ENCODE measurements at places on chromosomes 16 and 17.

- no peak for DNase-seq
Observed at GRCh38 chr17:74744714-74745547, 3.5 kb upstream of the NHERF1 start.

DNA sequence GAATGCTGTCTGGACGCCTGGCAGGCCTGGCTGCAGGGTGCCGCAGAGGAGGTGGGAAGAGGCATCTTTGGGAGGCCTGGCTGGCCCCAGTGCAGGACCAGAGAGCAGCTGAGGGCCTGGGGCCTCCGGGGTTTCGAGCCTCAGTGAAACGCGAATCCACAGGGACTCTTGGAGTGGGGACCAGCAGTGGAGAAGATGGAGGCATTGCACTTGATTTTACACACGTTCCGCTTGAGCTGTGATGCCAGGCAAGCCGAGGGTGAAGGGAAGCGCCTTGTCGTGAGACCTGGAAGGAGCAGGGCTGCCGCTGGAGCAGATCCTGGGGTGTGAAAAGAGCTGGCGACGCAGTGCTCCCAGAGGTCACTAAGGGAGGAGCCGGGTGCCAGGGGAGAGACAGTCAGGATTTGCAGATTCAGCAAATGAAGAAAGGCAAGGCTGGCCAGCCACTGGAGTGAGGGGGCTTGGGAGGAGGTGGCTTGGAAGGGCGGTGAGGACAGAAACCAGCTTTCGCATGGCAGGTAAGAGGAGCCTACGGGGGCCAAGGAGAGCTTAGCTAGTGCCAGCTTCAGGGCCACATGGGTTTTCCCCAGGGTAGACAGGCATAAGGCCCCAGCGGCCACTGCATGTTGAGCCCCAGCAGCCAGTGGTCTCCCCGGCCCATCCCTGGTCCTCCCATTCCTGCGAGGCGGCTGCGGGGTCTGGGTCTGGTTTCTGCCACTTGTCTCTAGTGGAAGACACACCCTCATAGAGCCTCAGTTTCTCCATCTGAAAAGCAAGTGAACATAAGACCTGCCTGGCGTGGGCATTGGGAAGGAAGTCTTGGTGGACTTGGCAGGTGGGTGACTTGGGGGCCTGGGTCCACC is 175.2 kb upstream of the CHMP6 start:
- DNase-seq: no peak

- no peak for DNase-seq
Observed at GRCh38 chr17:19316761-19317358, 45.7 kb downstream of the B9D1 start.

DNA sequence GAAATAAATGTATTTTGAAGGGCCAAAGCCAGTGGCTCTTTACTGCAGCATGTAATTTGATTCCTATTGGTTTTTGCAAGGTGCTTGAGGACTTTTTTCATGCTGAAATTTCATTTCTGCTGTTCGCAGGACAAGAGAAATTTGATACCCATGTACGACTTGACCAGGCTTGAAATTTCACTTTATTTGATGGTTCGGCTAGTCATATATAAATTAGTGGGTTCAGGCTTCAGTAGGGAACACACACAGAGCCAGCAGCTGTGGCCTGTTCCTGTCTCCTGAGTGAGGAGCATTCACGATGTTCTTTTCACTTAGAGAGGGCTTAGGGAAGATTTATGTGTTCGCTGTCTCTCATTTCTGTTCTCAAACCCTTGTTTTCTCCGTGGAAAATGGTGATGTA is 258.4 kb upstream of the CACNG5 start:
- no peak for DNase-seq

DNA sequence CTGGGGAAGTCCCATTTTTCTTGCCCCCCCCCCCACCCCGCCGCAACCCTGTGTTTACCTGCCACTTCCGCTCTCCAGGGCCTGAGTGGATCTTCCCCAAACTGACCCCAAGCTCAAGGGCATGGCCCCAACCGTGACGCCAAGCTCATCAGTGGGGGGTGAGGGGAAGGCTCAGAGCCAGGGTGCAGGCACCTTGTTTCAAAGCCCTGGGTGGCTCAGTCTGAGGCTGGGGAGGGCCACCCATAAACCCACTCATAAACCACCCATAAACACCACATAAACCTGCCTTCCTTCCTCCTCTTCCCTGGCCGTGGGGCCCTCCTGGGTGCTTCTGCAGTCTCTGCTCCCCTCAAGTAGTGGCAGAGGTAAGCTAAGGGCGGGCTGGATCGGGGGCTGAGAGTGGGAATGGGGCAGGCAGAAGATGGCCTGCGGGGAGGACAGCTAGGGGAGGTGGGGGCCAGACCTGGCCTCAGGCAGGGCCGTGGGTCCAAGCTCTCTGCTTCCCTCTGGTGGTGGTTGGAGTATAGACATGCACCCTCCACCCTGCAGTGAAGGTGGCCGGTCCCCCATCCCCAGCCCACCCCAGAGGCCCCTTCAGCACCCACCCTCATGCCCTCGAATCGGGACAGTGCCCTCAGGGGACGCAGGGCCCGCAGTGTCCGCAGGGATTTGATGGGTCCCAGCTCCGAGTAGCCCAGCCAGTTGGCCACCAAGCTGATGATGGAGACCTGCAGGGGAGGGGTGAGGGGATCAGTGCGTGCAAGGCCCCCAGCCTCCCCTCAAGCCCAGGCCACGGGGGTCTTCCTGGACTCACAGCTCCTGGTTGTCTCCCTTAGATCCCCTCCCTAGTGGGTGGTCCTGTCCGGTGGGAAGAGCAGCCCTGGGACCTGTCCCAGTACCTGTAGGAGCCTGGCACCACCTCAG is 14.6 kb upstream of the CD79B start:
- DNase-seq: no peak

DNA sequence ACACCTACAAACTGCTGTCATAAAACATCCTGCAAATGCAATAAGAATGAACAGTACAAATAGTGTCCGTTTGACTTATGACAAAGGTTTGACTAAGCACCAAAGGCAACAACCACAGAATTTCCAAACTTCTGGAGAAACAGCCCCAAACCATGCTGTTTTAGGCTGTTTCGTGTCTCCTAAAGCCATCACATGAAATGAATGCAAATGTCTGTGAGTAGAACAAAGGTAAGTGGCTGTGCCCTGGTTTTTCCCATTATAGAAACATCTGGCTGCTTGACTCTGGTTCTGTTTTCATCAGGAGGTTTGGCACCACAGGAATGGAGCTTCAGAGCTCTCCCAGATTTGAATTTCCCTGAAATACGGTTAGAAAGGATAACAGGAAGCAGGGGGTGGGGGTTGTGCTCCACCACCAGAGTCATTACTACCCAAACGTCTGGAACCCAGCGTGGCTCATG is 4.6 kb upstream of the EMP2 start:
- DNase-seq: no peak

DNA sequence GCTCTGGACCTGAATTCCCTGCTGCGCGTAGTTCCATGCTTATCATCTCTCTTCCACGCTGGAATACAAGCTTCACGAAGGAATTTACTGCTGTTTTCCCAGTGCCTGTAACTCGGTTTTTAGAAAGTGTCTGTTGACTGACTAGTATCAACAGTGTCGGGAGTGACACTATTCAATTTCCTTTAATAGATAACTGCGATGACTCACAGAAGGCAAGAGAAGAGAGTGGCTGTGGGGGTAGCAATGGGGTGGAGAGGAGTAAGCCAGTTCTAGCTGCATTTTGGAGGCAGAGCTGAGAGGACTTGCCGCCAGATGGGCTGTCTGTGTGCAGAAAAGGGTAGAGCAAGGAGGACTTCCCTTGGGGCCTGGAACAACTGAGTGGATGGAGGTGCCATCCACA is 25.2 kb downstream of the B4GALNT2 start:
- no peak for DNase-seq

DNA sequence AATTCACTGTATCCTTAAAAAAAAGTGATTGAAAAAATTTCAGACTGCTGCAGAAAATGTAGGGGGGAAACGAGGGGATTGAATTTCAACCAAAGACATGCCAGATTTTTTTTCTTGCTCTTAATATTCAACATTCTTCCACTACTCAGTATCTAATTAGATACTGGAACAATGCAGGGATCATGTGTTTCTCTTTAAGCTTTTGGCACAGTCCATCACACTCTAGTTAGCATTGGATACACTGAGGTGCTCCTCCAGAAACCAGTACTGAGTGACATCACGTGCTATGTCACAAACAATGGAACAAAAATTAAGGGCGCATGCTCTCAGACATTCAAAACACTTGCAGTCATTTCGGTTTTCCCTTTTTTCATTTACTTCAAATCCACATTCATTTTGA is 298.6 kb upstream of the PSMD7 start:
- DNase-seq: no peak
